Effector memory CD4-positive, alpha-beta T cell (primary cell): ENCODE measurements at places on chromosomes 11 and 22.

- DNase-seq, result no peak
Observed at GRCh38 chr11:64629796-64630562, 39.0 kb downstream of the SLC22A12 start.

- no peak for DNase-seq
Observed at GRCh38 chr11:48141475-48142122, 75.0 kb upstream of the OR4B1 start.

DNA sequence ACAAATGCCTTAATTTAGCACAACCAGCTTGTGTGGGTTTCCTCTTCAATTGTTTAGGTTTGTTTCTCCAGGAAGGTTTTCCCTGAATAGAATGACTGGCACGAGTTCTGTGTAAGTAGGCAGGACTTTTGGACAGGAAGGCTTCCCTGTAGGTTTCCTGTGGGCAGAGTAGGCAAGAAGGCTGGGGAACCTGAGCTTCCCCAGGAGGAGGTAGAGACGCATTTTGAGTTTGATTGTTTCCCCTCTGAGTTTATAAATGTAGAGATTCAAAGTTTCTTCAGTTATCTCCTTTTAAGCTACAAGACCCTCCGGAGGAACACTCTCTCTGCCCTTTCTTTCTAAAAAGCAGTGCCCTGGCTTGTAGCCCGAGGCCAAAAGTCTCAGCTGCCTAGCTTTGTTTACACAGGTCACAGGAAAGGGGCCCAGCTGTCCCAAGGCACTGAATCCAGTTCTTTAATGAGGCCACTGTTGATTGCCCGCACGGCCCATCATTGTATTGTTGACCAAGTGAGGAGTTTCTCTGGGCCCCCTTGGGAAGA lies 66.6 kb upstream of the RDX start:
- DNase-seq, result no peak

GRCh38 chr11:32307913-32308312 lies 127.4 kb downstream of the WT1 start:
- DNase-seq, result no peak

DNA sequence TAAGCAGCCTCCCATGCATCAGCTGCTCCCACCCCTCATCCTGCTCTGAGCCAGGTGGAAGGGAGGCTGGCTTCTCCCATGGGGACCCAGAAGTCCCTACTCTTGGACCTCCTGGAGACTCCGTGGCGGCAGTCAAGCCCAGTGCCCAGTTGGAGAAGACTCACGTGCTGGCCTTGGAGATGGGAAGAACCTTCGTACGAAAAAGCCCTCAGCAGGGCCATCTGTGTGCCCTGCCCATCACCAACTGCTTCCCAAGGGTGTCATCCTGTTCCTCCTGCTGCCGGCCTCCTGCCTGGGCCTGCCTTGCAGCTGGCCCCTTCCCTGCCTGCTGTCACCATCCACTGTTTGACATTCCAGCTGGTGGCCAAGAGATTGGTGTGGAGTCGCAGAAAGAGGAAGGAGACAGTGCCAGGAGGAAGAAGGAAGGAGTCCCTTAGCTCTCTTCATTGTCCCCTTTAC lies 28.0 kb downstream of the ARHGAP1 start:
- no peak for DNase-seq
